ENCODE measurements at places on chromosomes 11 and 22. TPM values are rescaled to one million over a fixed set of nuclear protein-coding genes. Genes with fewer than 3 reads are reported as not detected.

The FXYD6 gene
- polyA plus RNA-seq: 31.2 TPM

The SOX10 gene
- 0.23 TPM for polyA plus RNA-seq

The IGLL1 gene
- polyA plus RNA-seq: not detected

The PAMR1 gene
- 6.6 TPM for polyA plus RNA-seq

The MPZL3 gene
- 4.4 TPM for polyA plus RNA-seq

The CCDC87 gene
- polyA plus RNA-seq: not detected

The MRGPRX4 gene
- not detected for polyA plus RNA-seq

The OR4A16 gene
- not detected for polyA plus RNA-seq

The RIMBP3C gene
- polyA plus RNA-seq: 0.10 TPM

The OR8G5 gene
- not detected for polyA plus RNA-seq

The CAT gene
- polyA plus RNA-seq: 64.1 TPM

The PAX6 gene
- polyA plus RNA-seq: 0.34 TPM

The SHANK3 gene
- polyA plus RNA-seq: 6.6 TPM

The PICK1 gene
- 21.0 TPM for polyA plus RNA-seq

The UBQLNL gene
- 0.34 TPM for polyA plus RNA-seq

The TRIM49 gene
- not detected for polyA plus RNA-seq

The GRK2 gene
- 152 TPM for polyA plus RNA-seq

The AP1B1 gene
- polyA plus RNA-seq: 52.9 TPM

The OR5AR1 gene
- polyA plus RNA-seq: not detected

The SLC16A8 gene
- not detected for polyA plus RNA-seq

The NXPE1 gene
- polyA plus RNA-seq: 13.2 TPM

The FJX1 gene
- polyA plus RNA-seq: not detected

The SPI1 gene
- polyA plus RNA-seq: 29.8 TPM

The CELSR1 gene
- 0.23 TPM for polyA plus RNA-seq

The KCNE3 gene
- polyA plus RNA-seq: 22.0 TPM

The CD3E gene
- polyA plus RNA-seq: 0.92 TPM

The HORMAD2 gene
- not detected for polyA plus RNA-seq

The EFCAB6 gene
- 0.60 TPM for polyA plus RNA-seq

The LMO2 gene
- polyA plus RNA-seq: 19.8 TPM

The PGR gene
- polyA plus RNA-seq: 0.09 TPM

The MB gene
- polyA plus RNA-seq: 59.4 TPM

The LRRC10B gene
- polyA plus RNA-seq: 1.1 TPM

The CDHR5 gene
- polyA plus RNA-seq: 136 TPM

The ADM gene
- 24.0 TPM for polyA plus RNA-seq

The CYTH4 gene
- polyA plus RNA-seq: 4.2 TPM

The PKDREJ gene
- under 0.01 TPM for polyA plus RNA-seq

The DDX25 gene
- 0.60 TPM for polyA plus RNA-seq

The CBLIF gene
- not detected for polyA plus RNA-seq

The P4HA3 gene
- not detected for polyA plus RNA-seq

The SAMM50 gene
- polyA plus RNA-seq: 40.2 TPM

The INSC gene
- polyA plus RNA-seq: 2.7 TPM

The MUC5AC gene
- polyA plus RNA-seq: not detected

Measured in sigmoid colon (tissue), 7 donors.